ENCODE measurements at places on chromosomes 11 and 22.

DNA sequence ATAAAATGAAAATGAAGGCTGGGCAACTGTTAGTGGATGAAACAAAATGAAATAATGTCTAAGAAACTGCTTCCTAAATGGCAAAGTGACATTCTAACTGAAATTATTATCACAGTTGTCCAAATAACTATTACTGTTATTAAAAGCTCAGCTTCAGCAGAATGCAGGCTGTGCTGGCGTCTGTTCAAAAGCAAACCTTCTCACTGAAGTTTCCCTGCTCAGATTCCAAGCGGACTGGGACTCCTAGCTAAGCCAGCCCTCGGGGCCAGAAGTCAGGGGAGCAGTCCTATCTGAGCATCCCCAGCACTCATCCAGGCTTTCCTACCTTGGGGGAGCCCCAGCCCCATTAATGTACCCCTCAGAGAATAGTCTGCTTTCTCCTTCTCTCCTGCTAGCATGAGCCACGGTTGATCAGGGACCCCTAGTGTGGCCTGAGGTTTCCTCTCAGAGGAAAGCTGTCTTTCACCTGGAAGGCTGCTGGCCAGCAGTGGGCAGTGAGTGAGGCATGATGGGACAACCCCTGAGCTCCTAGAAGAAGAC is 1167.3 kb downstream of the TBC1D22A start:
- no peak for DNase-seq

GRCh38 chr22:17199003-17199731 is 20.1 kb downstream of the ADA2 start:
- DNase-seq, result no peak

DNA sequence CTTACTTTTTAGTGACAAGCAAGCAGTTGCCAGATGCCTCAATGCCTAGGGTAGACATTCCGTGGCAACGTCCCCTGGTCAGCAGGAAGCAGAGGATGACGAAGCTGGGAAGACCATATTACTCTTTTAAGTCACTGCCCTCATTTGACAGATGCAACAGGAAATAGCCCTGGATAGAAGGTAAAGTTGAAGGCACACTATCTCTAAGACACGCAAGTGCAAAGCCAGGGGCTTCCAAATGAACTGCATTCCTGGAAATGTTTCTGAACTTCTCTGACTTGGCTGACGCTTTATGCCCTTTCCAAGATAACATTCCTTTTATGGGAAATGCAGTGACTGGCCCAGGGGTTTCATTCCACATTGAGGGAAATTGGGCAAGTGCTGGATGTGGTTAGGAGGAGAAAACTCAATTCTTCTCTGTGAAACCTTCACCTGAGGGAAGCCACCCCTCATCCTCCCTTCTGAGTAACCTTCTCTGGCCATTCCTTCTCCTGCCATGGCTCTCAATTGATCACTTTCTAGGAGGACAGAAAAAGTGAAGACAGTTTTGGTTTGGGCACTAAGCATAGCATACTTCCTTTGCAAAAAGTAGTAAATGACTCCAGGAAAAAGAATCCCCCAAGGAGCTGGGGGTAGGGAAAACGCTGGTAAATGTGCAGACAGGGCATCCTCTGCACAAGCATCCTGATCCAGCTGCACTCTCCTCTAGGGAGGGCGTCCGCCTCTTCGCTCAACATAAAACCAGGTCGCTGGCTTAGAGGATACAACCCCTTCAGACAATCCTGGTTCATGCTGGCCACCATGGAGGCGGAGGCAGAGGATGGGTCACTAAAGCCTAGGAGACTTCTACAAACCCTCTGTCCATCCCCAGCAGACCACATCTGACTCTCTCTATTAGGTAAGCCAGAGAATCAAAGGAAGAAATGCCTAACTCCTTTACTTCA is 14.5 kb downstream of the PCSK7 start:
- DNase-seq, result no peak

DNA sequence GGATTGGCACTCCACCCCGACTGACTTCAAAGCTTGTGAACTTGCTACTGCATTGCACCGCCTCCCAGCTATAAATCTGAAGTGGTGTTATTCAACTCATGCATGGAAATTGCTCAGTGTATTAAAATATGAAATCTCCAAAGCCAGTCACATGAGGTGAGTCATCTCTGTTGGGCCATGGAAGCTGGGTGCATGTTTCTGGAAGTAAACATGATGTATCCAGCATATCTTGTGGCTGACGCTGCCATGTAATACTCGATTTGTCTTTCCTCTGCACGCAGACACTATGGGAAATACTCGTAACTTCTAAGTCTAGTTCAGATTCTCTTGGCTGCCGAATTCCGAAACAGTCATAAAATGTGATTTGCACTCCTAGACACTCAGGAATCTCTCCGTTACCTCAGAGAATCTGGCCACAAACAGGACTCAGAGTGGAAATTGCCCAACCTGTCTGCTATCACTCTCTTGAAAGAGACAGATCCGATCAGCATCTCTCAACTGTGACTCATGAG is 154.9 kb upstream of the MPPED2 start:
- DNase-seq, result no peak

GRCh38 chr11:27928809-27929208 is 179.1 kb downstream of the KIF18A start:
- DNase-seq, result no peak

DNA sequence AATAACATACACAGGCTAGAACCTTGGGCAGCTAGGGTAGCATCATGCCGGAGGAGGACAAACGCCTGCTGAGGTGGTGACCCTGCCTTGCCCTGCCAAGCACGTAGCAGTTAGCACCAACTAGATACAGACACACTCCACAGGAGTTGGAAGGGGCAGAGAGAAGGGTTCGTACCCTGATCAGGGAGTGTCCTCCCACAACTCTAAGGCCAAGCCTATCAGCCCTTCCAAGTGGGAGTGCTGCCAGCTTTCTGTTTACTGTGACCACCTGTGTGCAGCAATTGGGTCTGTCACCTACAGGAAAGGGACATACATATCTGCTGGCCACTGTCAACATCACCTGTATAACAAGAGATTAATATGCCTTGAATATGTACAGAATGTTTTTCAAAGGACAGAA is 1.9 kb upstream of the THAP7 start:
- no peak for DNase-seq

DNA sequence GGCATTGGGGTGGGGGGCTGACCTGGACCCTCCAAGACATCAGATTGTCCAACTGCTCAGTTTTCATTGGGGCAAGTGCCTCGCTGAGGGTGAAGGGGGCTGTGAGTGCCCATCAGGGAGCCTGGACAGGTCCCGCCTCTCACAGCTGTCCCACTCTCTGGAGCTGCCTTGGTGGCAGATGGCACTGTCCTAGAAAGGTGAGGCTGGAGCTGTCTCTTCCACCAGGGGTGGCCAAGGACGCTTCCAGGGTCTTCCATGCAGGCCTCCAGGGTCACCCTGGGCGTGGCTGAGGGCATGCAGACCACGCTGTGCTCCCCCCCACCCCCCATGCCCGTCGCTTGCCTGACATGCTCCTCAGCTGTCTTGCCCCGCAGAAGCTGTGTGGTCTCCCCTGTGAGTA is 53.5 kb upstream of the CCDC188 start:
- no peak for DNase-seq

DNA sequence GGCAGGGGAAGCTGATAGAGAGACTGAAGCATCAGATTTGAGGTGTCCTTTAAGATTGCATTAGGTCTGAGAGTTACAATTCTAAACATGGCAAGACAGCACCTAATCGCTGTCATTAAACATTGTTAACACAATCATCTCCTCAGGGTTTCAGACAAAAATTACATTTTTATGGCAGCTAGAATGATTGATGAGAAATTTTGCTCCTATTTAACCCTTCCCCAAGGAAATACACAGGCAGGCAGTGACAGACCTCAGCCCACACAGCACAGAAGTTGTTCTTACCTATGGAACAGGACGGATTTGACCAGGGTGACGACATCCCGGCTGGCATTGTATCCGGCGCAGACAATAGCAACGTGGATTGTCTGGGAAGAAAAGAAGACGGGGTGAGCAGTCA is 294.3 kb downstream of the LARGE1 start:
- DNase-seq, result no peak

GRCh38 chr11:86702220-86702983 is 30.0 kb upstream of the ME3 start:
- DNase-seq, result no peak

GRCh38 chr11:108835624-108836023 is 170.8 kb downstream of the DDX10 start:
- DNase-seq, result no peak

DNA sequence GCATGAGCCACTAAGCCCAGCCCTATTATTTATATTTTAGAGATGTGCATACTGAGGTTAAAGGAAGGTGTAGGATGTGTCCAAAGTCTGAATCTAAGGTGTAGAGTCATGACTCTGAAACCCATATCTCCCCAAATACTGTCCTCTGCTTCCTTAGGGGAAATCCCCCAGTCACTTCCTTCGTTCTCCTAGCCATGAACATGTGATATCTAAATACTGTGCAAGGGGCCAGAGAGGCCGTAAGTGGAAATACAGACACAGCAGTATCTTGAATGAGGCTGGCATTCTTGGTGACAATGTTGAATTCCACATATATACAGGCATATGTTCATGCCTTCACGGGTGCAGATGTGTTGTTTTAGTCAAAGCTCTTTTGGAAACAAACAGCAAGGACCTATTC is 21.3 kb upstream of the PATZ1 start:
- DNase-seq, result no peak

- DNase-seq, result no peak
Measured at GRCh38 chr22:46421267-46421666, 85.8 kb downstream of the TRMU start.

DNA sequence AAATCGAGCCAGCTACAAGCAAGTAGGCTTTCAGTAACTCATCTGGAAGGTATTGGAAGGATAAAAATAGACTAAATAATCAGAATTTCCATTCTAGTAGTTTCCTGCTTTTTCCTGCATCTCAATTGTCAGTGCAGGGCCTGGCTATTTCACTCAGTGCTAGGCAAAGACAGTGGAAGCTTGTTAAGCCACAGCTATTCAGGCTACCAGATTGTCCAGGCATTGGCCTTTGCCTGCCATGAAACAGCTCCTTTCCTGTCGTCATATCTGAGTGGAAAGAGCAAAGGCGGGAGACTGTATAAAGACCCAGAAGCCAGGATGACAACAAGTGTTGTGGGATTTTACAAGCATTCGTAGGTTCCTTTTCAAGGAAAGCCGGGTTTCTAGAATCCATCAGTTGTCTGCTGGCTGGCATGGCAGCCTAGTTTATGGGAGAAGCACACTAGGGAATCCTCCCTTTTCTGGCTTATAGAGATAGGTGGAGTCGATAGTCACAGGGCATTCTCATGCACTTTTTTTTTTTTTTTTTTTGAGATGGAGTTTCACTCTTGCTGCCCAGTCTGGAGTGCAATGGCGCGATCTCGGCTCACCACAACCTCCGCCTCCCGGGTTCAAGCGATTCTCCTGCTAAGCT is 2.0 kb upstream of the TNRC6B start:
- DNase-seq, result no peak

- no peak for DNase-seq
Measured at GRCh38 chr11:115528225-115528624, 24.0 kb upstream of the CADM1 start.

DNA sequence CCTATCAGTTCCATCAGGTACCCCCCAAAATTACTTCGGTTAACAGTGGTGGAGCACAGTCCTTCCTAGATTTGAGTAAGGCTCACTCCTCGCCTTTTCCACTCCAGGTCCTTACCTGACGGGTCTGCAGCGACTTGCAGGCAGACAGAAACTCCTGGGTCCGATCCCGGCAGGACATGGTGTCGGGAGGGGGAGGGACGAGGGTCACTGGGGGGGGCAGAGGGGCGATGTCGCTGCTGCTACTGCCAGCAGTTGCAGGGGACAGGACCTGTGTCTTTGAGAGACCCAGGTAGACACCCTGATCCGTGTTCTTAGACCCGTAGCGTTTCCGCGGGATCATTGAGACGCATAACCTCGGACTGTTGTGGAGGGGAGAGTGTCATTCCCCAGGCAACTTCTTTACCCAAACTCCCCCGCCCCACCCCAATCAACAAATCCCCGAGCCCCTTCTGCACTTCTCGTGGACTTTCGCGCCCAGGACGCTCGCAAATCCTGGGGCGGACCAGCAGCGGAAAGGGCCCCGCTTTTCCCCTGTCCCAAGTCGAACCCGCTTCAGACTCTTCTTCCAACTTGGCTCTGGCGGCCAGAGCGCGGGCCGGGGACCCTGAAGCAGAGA is 839 bp downstream of the STX5 start:
- DNase-seq, result no peak

- DNase-seq, result no peak
Measured at GRCh38 chr11:110298301-110298765, 1.9 kb upstream of the RDX start.

- DNase-seq, result no peak
Measured at GRCh38 chr22:48755059-48755949, 1072.4 kb downstream of the BRD1 start.

GRCh38 chr11:1879941-1880720 is 11.6 kb downstream of the PRR33 start:
- DNase-seq, result no peak

- DNase-seq, result no peak
Measured at GRCh38 chr11:132777067-132777975, 755.0 kb downstream of the OPCML start.

- DNase-seq, result no peak
Measured at GRCh38 chr11:74731301-74732094, at the start of gene CHRDL2. CHRDL2 (minus strand) TSS chr11:74731426; CDS start chr11:74730888, 538 bp downstream.

- DNase-seq, result no peak
Measured at GRCh38 chr11:113184498-113184897, 129.9 kb upstream of the TTC12 start.

DNA sequence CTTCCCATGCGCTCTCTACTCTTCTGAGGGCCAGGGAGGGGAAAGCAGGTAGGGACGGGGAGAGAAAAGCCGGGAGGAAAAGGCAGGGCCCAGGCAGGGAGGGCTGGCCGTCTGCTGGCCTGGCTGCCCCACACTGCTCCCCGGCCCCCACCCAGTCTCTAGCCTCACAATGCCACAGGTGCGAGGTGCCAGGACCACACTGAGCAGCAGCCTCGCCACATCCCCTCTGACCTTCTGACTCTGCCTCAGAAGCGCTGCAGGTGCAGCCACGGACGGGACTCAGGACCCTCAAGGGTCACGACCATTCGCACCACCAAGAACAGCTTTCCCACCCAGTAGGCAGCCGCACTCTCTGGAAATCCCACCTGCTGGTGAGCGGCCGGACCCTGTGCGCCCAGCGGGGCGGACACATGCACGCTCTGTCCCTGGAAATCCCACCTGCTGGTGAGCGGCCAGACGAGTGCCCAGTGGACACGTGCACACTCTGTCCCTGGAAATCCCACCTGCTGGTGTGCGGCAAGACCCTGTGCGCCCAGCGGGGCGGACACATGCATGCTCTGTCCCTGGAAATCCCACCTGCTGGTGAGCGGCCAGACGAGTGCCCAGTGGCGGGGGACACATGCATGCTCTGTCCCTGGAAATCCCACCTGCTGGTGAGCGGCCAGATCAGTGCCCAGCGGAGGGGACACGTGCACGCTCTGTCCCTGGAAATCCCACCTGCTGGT is 20.1 kb downstream of the TOLLIP start:
- DNase-seq, result no peak

DNA sequence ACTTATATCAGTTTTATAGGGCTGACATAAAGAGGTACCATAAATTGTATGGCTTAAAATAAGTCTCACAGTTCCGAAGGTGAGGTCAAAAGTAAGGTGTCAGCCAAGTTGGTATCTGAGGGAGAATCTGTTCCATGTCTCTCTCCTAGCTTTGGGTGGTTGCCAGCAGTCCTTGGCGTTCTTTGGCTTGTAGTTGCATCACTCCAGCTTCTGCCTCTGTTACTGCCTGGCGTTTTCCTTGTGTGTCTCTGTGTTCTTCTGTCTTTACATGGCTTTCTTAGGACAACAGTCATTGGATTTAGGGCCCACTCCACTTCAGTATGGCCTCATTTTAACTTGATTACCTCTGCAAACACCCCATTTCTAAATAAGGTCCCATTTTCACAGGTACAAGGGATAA is 16.7 kb downstream of the MMP7 start:
- no peak for DNase-seq

- no peak for DNase-seq
Measured at GRCh38 chr11:72271980-72272379, 28.0 kb upstream of the PHOX2A start.

All from stimulated activated CD4-positive, alpha-beta T cell treated with anti-CD3 and anti-CD28 coated beads, Interleukin-1b, Interleukin-23, amount 100 ng/mL, for 1 hour (primary cell).